ENCODE measurements at places on chromosomes 1 and 21.

- peak; percentile 85 for DNase-seq
Measured at GRCh38 chr1:2414297-2414958, 2.1 kb upstream of the PEX10 start.

- no peak for DNase-seq
Measured at GRCh38 chr1:169236880-169237279, 130.4 kb downstream of the ATP1B1 start.

GRCh38 chr1:245621589-245621988 lies 466.8 kb downstream of the KIF26B start:
- DNase-seq: no peak

DNA sequence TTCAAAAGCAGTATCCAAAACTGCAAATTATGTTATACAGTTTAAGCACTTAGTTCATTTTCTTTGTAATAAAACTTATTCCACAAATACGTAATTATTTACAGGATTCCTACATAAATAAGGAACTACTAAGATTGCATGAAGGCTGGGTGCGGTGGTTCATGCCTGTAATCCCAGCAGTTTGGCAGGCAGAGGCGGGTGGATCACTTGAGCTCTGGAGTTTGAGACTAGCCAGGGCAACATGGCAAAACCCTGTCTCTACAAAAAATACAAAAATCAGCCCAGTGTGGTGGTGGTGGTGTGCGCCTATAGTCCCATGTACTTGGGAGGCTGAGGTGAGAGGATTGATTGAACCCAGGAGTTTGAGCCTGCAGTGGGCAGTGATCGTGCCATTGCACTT lies 69.3 kb downstream of the POU2F1 start:
- no peak for DNase-seq

- DNase-seq: no peak
Measured at GRCh38 chr1:32112806-32113375, 5.0 kb downstream of the KPNA6 start.

All from left cardiac atrium (tissue), 4 donors.